ENCODE measurements at places on chromosomes 11 and 22.

DNA sequence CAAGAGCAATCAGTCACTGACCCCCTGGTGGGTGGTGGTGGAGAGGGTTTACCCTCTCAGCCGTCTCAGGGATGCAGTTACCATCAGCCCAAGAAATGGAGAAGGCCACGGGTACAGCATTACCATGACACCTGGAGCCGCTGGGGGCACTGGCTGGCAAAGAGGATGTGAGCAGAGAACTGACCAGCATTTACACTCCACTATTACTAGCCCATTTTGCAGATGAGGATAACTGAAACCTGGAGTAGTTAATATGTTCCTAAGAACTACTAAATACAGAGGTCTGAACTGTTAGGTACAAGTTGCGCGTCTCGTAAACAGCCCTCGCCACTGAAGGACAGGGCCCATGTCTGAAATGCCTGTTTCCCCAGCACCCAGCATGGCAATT lies 79.0 kb downstream of the TIMP3 start:
- DNase-seq: no peak

DNA sequence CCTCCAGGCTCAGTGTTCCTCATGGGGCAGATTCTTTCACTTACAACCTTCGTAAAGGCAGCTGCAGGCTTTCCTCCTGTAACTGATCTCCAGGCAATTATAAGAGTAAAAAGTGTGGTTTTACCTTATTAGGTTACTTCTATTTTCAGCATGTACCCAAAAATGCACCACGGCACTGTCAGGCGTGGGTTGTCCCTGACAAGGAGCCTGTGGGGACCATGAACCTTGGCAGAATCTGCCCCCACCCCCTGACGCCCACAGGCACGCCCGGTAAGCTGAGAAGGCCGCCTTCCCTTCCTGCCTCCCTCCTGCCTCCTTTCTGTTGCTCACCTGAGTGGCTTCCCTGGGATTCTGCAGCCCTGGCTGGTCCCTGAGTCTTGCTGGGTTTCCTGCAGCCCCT lies 1383.3 kb downstream of the TBC1D22A start:
- no peak for DNase-seq

GRCh38 chr11:34075178-34075820 lies 23.8 kb downstream of the CAPRIN1 start:
- no peak for DNase-seq

- no peak for DNase-seq
Observed at GRCh38 chr22:27252282-27253049, 549.1 kb downstream of the MN1 start.

- DNase-seq: peak; percentile 8
Observed at GRCh38 chr22:28443526-28443876, 236.1 kb downstream of the TTC28 start.

DNA sequence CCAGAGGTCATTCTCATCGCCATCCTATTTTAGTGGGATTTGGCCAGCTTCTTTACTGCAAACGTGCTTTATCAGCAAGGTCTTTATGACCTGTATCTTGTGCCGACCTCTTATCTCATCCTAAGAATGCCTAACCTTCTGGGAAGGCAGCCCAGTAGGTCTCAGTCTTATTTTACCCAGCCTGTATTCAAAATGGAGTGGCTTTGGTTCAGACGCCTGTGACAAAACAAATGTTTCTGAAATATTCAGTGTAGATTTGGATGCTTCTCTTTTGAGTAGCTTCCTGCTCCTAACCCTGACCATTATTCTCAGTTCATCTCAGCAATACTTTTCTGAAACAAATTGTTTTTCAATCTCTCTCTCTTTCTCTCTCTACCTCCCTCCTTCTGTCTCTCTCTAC lies 60.1 kb downstream of the TRIM44 start:
- no peak for DNase-seq

DNA sequence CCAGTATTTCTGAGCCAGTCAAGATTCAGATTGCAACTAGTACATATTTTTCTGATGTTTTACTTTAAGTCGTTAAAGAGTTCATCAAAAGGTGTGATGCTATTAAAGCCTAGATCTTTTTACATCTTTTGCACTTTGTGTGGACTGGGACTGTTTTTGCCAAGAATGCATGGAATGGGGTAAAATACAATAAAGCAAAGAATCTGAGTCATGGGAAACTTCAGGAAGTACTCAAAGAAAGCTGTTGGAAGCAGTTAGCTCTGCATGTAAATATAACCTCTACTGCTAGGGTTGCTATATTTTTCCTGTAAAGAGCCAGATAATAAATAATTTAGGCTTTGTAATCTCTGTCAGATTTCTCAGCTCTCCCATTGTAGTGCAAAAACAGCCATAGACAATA lies 20.9 kb downstream of the ATXN10 start:
- DNase-seq: no peak

DNA sequence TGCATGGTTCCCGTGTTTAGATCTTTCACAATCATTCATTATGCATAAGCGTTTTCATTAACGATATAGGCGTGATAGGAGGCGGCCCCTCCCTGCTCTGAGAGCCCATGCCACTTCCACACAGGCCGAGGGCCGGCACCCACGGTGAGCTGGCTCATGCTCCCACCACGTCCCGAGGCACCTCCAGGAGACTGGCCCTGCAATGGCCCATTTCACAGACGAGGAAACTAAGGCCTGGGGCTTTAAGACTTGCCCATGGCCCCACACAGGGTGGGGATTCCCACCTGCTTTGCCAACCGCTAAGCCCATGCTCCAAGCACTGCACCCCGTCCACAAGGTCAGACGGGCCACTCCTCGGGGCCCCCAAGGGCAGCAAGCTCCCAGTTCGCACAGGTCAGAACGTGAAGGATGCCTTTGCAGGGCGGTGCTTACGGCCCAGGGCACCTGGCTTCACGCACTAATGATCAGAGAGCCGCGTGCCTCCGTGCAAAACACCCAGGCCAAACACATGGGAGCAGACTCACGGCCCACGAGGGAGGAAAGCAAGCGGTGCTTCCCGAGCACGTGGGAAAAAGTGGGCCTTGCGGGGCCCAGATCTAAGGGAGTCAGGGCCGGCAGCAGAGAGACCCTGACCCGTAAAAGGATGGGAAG lies 8.3 kb downstream of the OSBPL5 start:
- DNase-seq: no peak

DNA sequence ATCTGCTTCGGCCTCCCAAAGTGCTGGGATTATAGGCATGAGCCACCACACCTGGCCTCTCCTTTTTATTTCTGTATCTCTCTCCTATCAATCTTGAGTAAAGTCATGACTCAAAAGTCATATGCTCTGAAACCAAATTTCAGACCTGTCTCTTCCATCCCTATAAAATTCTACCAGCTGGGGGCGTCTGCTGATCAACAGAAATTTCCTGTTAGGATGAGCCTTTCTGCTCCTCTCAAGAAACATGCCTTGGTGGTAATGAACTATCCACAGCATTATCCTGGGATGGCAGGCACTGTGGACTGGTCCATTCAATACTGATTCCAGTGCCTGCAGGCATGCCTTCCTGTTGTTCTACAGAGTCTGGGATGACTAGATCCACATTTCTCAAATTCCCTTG lies 472.6 kb downstream of the NELL1 start:
- DNase-seq: no peak

GRCh38 chr22:35530700-35531099 lies 9.9 kb upstream of the RASD2 start:
- DNase-seq: no peak

DNA sequence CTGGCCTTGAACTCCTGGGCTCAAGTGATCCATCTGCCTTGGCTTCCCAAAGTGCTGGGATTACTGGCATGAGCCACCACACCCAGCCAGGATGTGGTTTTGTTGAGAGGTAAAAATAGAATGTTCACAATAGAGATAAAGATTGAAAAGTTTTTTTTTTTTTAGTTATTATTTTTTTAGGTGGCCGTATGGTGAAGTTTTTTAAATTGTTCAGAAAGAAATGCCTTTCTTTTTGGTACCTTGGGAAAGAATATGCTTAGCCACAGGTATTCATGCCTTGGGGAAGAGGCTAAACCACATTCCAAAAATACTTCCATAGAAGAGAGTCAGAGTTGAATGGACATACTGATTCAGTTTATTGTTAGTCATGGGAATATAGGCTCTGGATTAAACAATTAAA lies 143.4 kb downstream of the C11orf91 start:
- no peak for DNase-seq

- no peak for DNase-seq
Observed at GRCh38 chr11:128208329-128209137, 378.8 kb downstream of the ETS1 start.

DNA sequence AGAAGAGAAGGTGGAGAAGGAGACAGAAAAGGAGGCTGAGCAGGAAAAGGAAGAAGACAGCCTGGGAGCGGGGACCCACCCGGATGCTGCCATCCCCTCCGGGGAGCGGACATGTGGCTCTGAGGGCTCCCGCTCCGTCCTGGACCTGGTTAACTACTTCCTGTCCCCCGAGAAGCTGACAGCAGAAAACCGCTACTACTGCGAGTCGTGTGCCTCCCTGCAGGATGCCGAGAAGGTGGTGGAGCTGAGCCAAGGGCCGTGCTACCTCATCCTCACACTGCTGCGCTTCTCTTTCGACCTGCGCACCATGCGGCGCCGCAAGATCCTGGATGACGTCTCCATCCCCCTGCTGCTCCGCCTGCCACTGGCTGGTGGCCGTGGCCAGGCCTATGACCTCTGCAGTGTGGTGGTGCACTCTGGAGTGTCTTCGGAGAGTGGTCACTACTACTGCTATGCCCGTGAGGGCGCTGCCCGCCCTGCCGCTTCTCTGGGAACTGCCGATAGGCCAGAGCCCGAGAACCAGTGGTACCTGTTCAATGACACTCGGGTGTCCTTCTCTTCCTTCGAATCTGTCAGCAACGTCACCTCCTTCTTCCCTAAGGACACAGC lies 21.4 kb downstream of the USP35 start:
- DNase-seq: no peak

DNA sequence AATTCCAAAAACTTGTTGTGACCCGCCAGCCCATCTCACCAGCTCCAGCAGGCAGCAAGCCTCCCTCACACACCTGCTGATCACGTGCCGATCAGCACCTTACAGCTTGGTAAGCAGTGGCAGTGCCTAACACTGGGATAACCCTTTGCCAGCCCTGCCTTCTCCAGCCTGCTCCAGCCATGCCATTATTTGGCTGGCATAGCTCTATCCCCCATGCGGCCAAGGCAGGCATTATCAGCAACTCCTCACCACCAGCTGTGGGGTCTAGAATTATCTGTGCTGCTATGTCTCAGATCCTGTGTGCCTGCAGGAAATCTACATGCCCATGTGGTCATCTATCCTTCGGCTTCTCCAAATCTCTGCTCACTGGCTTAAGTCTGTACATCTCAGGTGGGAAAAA lies 215.0 kb downstream of the ST3GAL4 start:
- no peak for DNase-seq

DNA sequence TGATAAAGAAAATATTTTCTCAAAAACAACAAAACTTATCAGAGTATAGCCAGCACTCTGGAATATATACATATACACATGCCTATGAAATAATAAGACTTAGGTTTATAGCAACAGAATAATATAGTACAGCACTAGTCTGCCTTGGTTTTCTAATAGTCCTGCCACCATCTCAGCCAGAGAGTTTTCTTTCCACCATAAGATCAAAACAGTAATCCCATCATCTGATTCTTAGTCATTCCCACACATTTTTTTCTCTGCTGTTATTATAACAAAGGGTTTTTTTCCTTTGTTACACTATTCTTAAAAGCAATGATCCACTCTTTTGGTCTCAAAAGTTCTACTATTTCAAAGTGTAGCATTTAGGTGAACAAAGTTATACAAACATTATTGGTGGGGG lies 15.1 kb downstream of the MTMR2 start:
- DNase-seq: no peak

- DNase-seq: no peak
Observed at GRCh38 chr11:20161230-20161918, 1.1 kb upstream of the DBX1 start.

GRCh38 chr11:29634244-29634643 lies 382.6 kb downstream of the KCNA4 start:
- no peak for DNase-seq

DNA sequence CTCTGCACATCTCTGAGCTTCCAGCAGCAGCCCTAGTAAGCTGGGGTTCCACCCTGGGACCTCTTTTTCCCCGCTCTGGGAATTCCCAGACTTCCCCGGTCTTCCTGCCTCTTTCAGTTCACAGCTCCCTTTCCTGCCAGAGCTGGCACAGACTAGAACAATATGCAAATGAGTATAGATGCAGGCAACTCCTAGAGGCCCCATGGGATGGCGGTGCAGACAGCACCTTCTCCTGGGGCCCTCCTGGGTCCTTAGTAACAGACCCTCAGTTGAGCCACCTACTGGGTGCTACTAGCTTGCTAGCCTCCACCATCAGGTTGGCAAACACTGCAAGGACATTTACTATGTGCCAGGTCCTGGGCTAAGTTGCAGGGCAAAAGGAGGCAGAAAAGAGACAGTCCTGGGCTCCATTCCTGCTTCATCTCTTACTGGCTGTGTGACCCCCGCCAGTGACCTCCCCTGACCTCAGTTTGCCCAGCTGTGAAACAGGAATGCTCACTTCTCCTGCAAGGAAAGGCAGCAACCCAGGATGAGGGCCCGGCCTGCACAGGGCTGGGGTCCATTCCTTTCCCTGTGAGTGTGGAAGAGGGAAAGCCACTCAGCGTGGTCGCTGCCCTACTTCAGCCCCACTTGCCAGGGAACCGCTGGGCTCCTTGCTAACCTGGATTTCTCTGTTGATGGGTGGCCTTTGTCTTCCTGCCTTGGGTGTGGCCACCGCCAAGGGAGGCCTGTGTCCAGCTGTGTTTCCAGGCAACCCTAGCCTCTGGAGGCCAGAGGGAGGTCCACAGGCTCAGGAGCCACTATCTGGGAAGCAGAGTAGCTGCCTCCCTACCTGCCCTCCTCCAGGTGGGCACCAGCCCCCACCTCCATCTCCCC lies 7.3 kb downstream of the RELT start:
- no peak for DNase-seq

DNA sequence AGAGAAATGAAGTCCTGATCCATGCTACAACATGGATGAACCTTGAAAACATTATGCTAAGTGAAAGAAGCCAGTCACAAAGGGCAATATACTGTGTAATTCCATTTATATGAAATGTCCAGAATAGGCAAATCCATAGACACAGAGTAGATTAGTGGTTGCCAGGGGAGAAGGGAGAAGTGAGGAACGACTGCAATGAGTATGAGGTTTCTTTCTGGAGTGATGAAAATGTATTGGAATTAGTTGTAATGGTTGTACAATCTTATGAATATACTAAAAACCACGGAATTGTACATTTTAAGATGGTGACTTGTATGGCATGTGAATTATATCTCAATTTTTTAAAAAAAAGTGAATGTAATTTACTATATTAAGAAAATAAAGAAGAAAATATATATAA lies 83.1 kb upstream of the GDPD4 start:
- no peak for DNase-seq

GRCh38 chr11:16895306-16895705 lies 118.9 kb downstream of the PLEKHA7 start:
- no peak for DNase-seq
